ENCODE measurements at places on chromosomes 6 and 20.
A peak's percentile ranks its signal among the peaks of the same experiment; 100 is the strongest.

- DNase-seq = peak; percentile 73
Measured at GRCh38 chr6:45714741-45715507, 300.7 kb downstream of the CLIC5 start.

GRCh38 chr6:69422475-69422874, 374.3 kb downstream of the LMBRD1 start:
- no peak for DNase-seq

DNA sequence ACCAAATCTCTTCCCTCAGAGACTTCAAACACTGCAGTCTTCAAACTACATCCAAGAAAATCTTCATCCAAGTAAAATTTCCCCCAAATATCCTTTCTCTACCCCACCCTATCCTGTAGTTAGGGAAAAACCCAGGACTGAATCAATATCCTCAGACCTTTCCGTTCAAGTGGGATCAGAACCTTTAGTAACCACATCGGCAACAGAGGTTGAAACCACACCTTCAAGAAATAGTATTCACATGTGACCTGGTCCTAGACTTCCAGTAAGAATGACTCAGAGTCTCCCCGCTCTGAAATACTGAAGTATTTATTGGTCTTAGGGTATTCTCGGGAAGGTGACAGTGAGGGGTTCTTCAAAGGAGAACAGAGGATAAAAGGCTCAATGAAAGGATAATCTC, 8.7 kb downstream of the HLA-DPA1 start:
- DNase-seq = no peak

GRCh38 chr6:157380458-157380778, 572 bp upstream of the ZDHHC14 start:
- peak; percentile 9 for DNase-seq

DNA sequence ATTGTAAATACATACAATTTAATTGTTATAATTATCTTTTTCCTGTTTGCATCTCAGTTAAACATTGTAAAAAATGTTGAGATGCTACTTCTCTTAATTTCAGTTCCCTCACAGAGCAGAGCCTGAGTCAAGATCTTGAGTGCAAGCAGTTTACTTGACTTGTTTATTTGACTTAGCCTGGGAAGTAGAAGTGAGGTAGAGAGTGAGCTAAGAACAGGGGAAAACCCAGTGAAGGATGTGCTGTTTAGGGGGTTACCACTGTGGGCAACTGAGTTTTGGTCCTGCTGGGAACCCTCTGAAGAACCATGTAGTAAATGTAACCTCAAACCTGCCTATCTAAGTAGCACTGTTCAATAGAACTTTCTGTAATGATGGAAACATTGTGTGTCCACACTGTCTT, 495.2 kb upstream of the FLRT3 start:
- no peak for DNase-seq

GRCh38 chr6:151391471-151392413, at the start of gene ZBTB2:
Gene ZBTB2 (minus strand): TSS chr6:151391559. CDS start chr6:151373637, 17,922 bp downstream.
- DNase-seq = peak; percentile 70

DNA sequence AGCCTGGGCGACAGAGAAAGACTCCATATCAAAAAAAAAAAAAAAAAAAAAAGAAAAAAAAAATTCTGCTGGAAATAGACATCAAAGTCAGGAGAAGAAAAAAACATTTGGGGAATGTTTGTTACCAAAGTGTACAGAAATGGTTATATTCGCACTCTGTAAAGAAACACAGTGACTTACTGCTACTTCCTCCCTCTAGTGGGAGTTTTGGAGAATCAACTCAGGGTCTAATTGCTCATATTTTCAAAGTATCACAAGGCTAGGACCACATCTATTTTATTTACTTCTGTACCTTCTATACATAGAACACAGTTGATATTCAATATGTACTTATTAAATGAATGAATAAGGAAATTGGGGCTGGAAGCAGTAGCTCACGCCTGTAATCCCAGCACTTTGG, 24.4 kb downstream of the ARG1 start:
- DNase-seq = peak; percentile 0

GRCh38 chr6:113907102-113907815, 50.1 kb downstream of the MARCKS start:
- DNase-seq = no peak

DNA sequence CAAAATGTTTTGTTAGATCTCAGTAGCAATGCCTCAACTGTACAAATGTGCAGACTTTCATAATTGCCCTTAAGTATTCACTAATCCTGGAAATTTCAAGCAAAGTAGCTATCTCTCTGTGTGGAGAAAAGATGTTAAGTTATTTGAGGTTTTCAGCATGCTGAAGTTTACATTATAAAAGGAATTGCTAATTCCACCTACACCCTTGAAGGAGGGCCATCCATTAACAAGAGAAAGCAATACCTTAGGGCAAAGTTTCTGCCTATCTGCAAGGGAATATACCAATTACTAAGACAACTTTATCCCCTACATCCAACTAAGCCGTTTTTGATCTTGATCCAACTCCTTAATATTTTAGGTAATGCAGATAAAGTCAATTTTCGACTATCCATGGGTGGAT, 380.7 kb upstream of the BTBD3 start:
- DNase-seq = no peak

DNA sequence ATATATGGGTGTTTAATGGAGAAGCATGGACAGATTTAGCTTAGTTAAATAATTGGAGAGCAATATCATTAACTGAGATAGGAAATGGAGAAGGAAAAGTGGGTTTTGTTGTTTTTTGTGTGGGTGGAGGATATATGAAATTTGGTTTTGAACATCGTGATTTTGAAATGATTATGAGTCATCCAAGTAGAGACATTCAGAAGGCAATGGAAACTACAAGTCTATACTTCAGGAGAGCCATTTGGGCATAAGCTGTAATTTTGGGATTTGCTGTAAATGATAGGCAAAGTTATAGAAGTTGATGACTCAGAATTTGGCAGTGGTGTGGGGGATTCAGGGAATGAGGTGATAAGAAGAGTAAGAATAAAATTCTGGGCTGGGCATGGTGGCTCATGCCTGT, 27.4 kb upstream of the FAM135A start:
- DNase-seq = no peak

DNA sequence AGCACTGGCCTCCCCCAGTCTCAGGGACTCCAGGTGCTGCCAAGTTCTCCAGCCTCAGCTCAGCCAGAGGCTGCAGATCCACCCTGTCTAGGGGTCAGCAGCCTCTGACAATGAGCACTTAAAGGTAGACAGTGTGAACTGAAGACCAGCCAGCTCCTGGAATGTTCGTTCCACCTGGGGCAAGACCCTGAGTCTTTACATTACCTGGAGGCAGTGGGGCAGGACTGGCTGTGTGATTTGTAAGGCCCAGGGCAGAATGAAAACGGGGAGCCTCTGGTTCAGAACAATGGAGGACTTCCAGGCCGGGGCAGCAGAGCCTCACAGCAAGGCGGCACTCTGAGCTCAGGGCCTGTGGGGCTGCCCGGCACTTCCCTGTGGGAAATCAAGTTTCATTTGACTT, 65.0 kb downstream of the CTCFL start:
- no peak for DNase-seq

GRCh38 chr6:3366596-3367413, 90.0 kb downstream of the SLC22A23 start:
- no peak for DNase-seq

GRCh38 chr6:149872233-149872632, 8.1 kb upstream of the LRP11 start:
- no peak for DNase-seq

GRCh38 chr6:153208706-153209105, 77.6 kb upstream of the RGS17 start:
- DNase-seq = no peak

DNA sequence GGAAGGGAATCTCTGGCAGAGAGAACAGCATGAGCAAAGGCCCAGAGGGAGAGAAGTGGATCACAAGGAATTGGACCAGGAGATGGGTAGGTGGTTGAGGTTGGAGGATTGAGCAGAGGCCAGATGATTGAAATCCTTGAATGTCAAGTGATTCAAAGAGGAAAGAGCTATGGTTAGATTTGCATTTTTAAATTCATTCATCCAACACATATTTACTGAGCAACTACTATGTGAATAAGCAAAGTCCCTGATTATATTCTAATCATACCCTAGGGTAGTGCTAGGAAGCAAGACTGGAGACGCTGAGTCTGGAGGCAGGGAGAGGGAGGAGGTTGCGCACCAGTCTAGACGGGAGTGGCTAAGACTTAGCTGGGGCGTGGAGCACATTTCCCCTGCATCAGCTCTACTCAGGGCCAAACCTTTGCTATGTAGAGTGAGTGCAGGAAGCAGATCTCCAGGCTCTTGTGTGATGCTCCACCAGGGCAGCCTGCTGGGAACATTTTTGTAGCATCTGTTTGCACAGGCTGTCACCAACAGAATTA, 40.2 kb downstream of the EYA2 start:
- no peak for DNase-seq

DNA sequence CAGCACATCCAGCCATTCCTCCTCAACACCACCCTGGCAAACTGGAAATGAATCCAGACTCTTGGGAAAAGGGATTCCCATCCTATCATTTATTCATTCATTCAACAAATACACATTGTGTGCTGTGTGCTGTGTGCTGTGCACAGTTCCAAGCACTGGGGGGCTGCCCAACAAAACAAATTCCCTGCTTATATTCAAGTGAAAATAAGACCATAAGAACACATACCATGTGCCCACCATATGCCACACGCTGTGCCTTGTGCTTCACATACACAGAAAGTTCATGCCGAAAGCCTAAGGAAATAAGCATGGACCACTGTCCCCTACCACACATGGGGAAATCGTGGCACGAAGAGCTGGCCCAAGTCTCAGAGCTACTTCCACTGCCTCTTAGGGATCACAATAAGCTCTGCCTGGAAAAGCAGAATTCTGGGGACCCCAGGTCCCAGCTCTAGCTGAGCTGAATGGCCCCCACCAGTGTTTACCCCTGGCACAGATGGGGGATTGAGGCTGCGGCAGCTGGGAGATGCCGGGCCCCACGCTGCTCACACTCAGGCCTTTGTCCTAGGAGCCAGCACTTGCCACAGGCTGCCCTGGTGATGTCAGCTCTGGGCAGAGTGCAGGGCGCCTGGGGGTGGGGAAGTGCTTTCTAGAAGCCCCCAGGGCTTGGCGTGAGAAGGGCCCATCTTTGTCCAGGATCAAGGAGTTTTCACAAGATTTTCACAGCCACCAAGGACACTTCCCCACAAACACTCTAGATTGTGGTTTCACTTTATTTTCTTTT, 99.6 kb downstream of the PREX1 start:
- DNase-seq = no peak

DNA sequence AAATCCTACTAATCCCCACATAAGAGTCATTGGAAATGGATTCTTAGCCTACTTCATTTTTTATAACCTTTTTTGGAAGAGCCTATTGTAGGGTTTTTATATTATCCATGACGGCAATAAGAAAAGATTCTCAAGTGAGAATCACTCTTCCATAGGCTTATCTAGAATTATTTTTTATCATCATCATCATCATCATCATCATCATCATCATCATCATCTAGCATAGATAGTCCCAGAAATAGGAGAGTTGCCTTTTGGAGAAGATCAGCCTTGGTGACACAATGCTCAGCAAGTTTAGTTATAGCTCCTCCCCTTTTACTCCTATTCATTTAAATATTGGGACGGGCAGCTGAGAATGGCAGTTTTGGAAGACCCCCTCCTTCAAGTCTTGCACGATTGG, 359.1 kb upstream of the SLC35B3 start:
- no peak for DNase-seq

- DNase-seq = no peak
Measured at GRCh38 chr20:32508775-32509119, 76.4 kb downstream of the NOL4L start.

DNA sequence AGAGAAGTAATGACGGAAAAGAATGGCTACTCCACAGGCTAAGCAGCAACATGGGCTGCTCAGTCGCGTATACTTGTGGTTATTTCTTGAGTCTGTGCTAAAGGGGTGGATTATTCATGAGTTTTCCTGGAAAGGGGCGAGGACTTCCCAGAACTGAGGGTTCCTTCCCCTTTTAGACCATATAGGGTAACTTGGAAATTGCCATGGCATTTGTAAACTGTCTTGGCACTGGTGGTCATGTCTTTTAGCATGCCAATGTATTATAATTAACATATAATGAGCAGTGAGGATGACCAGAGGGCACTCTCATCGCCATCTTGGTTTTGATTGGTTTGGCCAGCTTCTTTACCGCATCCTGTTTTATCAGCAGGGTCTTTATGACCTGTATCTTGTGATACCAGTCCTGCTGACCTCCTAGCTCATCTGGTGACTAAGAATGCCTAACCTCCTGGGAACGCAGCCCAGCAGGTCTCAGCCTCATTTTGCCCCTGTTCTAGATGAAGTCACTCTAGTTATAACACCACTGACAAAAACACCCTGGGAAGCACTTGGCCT, 11.4 kb downstream of the LBP start:
- DNase-seq = no peak

All from hepatic stellate cell (primary cell).